ENCODE measurements at places on chromosomes 3 and 15. TPM values are rescaled to one million over a fixed set of nuclear protein-coding genes. Genes with fewer than 3 reads are reported as not detected.

Gene RTP1
- not detected for total RNA-seq

DNA sequence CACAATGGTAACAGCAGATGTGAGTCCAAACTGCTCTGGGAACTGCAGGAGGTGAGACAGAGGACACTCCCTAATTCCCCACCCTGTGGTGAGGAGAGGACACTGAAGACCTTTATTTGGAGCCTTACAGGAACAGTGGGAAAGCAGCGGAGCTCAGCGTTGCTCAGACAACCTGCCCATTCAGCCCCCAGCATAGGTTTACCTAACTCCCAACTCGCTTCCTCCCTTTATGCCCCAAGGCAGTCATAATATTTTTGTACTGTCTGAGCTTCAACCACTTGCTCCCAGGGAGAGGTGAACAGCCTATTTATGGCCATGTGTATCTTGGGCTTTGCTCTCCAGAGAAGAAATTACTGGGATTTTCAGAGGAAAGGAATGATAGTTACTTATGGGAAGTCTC lies 34.1 kb downstream of the SHC4 start:
- no peaks in the 10 kb centered on the region for H3K27me3 ChIP-seq
- H3K36me3 ChIP-seq = no peaks in the 10 kb centered on the region
- H3K4me3 ChIP-seq = no peak overlapping the region
- H3K4me1 ChIP-seq = peaks cover 2% of the 10 kb centered on the region
- no peak overlapping the region for H3K27ac ChIP-seq

GRCh38 chr3:102200126-102200525 lies 234.7 kb upstream of the ZPLD1 start:
- H3K36me3 ChIP-seq = no peaks in the 10 kb centered on the region
- DNase-seq = no peak
- H3K4me3 ChIP-seq = no peak overlapping the region
- peaks cover 2% of the 10 kb centered on the region for H3K4me1 ChIP-seq
- no peaks in the 10 kb centered on the region for H3K27me3 ChIP-seq

DNA sequence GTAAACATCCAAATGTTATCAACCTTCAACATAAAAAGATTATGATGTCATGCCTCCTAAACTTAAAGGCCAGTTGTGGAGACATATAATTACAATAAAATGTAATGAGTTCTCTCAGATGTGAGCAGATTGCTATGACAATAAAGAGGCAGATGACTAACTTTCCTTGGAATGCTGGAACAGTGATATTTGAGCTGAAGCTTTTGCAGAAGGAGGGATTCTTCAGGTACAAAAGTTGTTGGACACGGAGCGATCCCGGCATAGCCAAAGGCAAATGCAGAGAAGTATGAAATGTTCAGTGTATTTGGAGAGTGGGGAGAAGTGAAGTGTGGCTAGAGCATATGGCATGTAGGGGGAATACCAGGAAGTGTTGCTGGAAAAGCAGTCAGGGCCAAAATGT lies 520.1 kb downstream of the FGF12 start:
- H3K36me3 ChIP-seq = no peaks in the 10 kb centered on the region
- no peak overlapping the region for H3K27ac ChIP-seq
- DNase-seq = no peak
- H3K4me3 ChIP-seq = no peak overlapping the region

Gene ANKRD34C
- total RNA-seq = not detected

Gene AHSG
- total RNA-seq = not detected

GRCh38 chr3:146732325-146732724 lies 127.2 kb upstream of the PLSCR5 start:
- no peak overlapping the region for H3K27ac ChIP-seq
- H3K27me3 ChIP-seq = no peaks in the 10 kb centered on the region
- H3K4me3 ChIP-seq = no peak overlapping the region
- H3K36me3 ChIP-seq = no peaks in the 10 kb centered on the region
- no peaks in the 10 kb centered on the region for H3K4me1 ChIP-seq

- H3K36me3 ChIP-seq = peaks cover 6% of the 10 kb centered on the region
- no peak overlapping the region for H3K27ac ChIP-seq
- H3K4me3 ChIP-seq = no peak overlapping the region
- peaks cover 13% of the 10 kb centered on the region for H3K4me1 ChIP-seq
- DNase-seq = no peak
- no peaks in the 10 kb centered on the region for H3K27me3 ChIP-seq
Measured at GRCh38 chr3:69297501-69297900, 88.4 kb downstream of the FRMD4B start.

DNA sequence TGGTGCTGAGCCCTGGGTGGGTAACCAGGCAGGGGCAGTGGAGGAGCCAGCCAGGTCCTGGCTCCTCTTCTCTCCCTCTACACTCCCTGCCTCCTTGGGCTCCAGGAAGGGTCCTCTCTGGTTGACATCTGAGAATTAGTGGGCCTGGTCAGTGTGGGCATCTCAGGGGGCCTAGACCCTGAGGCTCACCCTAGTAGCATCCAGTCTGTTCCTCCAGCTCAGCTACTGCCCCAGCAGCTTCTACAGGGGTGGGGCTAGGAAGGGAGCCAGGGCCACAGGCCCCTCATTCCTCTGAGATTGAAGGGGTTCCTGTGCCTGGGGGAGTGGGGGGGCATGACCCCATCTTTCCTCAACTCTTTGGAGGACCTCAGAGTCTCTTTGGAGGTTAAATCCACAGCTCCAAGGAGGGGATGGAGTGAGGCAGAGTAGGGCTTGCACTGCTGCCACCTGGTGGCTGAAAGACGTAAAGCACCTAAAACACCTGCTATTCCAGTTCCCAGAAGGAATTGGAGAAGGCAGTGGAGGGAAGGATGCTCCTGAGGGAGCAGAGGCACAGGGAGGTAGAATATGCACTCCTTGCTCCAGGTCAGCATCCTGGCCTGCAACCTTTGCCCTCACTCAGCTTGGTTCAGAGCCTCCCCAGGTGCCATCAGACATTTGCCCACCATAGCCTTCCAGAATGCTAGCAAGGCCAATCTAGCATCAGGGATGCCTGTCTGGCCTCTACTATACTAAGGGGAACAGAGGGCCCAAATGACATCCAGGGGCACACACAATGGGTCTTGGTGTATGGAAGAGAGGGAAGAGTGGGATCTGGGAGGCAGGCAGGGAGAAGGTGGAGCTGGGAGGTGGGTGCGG lies 25.1 kb downstream of the C3orf18 start:
- DNase-seq = no peak
- no peaks in the 10 kb centered on the region for H3K27me3 ChIP-seq
- H3K4me3 ChIP-seq = no peak overlapping the region
- H3K27ac ChIP-seq = no peak overlapping the region
- peaks cover 14% of the 10 kb centered on the region for H3K4me1 ChIP-seq
- H3K36me3 ChIP-seq = no peaks in the 10 kb centered on the region

DNA sequence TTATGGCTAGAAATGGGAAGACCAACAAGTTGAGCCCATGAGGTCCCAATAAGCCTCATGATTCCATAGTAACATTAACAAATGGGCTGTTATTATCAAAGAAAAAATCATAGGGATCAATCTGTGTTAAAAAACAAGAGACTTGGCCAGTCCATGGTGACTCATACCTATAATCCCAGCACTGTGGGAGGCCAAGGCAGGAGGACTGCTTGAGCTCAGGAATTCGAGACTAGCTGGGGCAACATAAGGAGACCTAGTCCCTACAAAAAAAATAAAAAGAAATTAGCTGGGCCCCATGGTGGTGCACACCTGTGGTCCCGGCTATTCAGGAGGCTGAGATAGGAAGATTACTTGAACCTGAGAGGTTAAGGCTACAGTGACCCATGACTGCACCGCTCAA lies 124.8 kb downstream of the DMXL2 start:
- H3K4me3 ChIP-seq = no peak overlapping the region
- H3K4me1 ChIP-seq = no peaks in the 10 kb centered on the region
- H3K36me3 ChIP-seq = peaks cover 4% of the 10 kb centered on the region
- no peak overlapping the region for H3K27ac ChIP-seq
- no peaks in the 10 kb centered on the region for H3K27me3 ChIP-seq

- H3K4me3 ChIP-seq = no peak overlapping the region
- H3K27ac ChIP-seq = no peak overlapping the region
- H3K4me1 ChIP-seq = no peaks in the 10 kb centered on the region
- no peaks in the 10 kb centered on the region for H3K36me3 ChIP-seq
Measured at GRCh38 chr3:147380977-147381376, 25.4 kb downstream of the ZIC4 start.

DNA sequence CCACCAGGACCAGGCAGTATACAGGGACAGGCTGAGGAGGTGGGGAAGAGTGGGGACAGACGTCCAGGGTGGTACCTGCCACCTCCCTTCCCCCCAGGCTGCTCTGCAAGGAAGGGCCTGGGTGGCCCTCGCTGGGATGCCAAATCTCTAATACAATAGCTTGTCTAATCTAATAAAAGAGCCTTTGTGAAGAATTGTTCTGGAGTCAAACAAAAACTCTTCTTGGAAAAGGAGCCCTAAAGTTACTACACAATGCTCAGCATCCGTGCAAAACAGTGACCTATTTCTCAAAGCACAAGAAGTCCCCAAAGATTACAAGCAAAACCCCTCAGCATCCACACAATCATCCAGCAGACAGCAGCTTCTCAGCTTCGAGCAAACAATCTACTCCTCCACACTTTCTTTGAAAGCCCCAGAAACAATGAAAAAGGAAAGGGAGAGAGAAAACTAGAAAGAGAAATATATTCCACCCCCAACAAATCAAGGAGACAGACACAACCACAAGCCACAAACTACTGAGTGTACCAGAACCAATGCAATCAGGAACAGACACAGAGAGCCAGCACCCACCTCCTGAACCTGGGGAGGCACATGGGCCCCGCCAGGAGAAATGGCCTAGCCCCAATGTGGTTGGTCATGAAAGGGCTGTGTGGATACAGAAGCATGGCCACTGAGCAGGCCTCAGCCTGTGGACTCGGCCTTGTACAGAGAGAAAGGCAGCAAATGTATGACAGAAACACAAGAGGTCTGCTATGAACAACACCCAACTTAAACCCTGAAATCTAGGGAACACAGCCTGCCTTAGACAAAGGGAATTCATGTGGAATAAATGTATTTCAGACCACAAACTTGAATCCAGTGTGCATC lies 177.1 kb upstream of the CHRNA7 start:
- no peaks in the 10 kb centered on the region for H3K27me3 ChIP-seq
- H3K4me1 ChIP-seq = no peaks in the 10 kb centered on the region
- no peaks in the 10 kb centered on the region for H3K36me3 ChIP-seq

Gene ITGB5
- 159 TPM for total RNA-seq

Gene ZNF860
- total RNA-seq = 1.4 TPM

GRCh38 chr3:50609763-50610085 lies 1.9 kb downstream of the CISH start:
- H3K4me1 ChIP-seq = peaks cover 88% of the 10 kb centered on the region
- no peak for DNase-seq
- H3K27me3 ChIP-seq = no peaks in the 10 kb centered on the region
- peaks cover 19% of the 10 kb centered on the region for H3K36me3 ChIP-seq

- no peak overlapping the region for H3K27ac ChIP-seq
- peaks cover under 1% of the 10 kb centered on the region for H3K4me1 ChIP-seq
- H3K4me3 ChIP-seq = no peak overlapping the region
Measured at GRCh38 chr3:161215185-161215584, 5.9 kb upstream of the NMD3 start.

DNA sequence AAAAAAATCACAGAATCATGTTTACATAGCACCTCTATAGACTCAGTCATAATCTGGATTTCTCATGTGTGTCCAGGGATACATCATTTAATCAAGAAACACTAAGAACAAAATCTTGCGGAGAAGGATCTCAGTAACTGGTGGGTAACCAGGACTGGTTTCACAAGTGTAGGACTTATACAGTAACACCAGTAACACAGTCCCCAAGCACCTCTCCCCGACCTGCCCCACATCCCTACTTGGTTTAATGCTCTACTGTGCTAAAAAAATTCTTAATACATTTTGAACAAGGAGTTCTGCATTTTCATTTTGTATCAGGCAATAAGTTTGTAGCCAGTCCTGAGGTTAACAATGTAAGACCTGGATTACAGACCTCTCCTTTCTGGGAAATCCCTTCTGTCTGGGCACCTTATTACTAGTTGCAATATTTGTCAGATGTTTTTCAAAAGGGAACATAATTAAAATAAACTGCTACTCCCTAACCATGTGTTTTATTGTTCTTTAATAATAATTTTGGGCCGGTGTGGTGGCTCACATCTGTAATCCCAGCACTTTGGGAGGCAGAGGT lies 57.6 kb upstream of the BBX start:
- H3K4me1 ChIP-seq = no peaks in the 10 kb centered on the region
- no peaks in the 10 kb centered on the region for H3K27me3 ChIP-seq
- no peak for DNase-seq

Gene DNAH12
- total RNA-seq = 0.73 TPM

Gene ALG1L2
- total RNA-seq = not detected

Gene TMEM44
- 1.5 TPM for total RNA-seq

DNA sequence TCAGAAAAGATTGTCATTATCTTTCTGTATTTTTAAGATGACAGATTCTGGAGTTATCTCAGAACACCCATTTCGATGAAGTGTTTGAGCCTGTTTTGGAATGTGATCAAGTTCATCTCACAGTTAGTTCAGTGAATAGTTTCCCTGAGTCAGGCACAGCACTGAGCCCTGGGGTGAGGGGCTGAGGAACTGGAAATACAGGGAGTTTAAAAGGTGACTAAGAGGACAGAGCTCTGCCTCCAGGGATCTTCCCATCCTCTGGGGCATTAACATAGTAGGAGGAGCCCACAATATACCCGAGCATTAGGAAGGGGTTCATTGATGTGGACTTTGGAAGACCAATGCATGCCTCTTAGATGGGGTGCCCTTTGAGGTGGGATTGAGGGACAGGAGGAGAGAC lies 355.1 kb downstream of the CLSTN2 start:
- no peak overlapping the region for H3K27ac ChIP-seq
- H3K4me1 ChIP-seq = peaks cover 4% of the 10 kb centered on the region
- DNase-seq = no peak

DNA sequence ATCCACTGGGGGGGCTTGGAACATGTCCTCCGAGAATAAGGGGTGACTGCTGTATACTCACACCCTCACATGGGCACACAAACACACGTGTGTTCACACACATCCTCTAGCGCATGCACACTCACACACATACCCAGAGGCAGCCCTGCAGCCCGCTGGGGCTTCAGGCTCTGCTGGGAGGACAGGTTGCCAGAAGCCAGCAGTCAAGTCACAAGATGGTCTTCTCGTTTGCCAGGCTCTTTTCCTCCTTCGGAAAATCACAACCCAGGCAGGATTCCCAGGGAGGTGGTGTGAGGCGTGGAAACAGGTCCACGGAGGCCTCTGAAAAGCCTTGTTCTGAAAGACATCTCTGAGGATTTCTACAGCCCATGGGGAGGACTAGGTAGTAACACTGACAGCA lies 26.8 kb downstream of the MEGF11 start:
- no peak overlapping the region for H3K4me3 ChIP-seq
- no peak for DNase-seq
- peaks cover 4% of the 10 kb centered on the region for H3K4me1 ChIP-seq
- no peaks in the 10 kb centered on the region for H3K36me3 ChIP-seq
- H3K27me3 ChIP-seq = peaks cover 6% of the 10 kb centered on the region
- no peak overlapping the region for H3K27ac ChIP-seq

GRCh38 chr3:152870027-152870426 lies 35.1 kb downstream of the P2RY1 start:
- peaks cover 5% of the 10 kb centered on the region for H3K4me1 ChIP-seq
- H3K27me3 ChIP-seq = no peaks in the 10 kb centered on the region
- H3K4me3 ChIP-seq = no peak overlapping the region
- H3K27ac ChIP-seq = peak overlapping the region; percentile 10

Gene CADPS
- total RNA-seq = 3.8 TPM

- no peaks in the 10 kb centered on the region for H3K4me1 ChIP-seq
- no peak overlapping the region for H3K27ac ChIP-seq
- H3K27me3 ChIP-seq = peaks cover 20% of the 10 kb centered on the region
- no peak overlapping the region for H3K4me3 ChIP-seq
Measured at GRCh38 chr3:10955711-10956453, 36.7 kb upstream of the SLC6A1 start.

Gene RCCD1
- total RNA-seq = 12.9 TPM

Gene FBLN2
- 56.8 TPM for total RNA-seq

Gene GPR149
- total RNA-seq = not detected

Data from suprapubic skin (tissue), 4 donors.